ENCODE measurements at places on chromosomes 7 and 10.
A peak's percentile ranks its signal among the peaks of the same experiment; 100 is the strongest.

DNA sequence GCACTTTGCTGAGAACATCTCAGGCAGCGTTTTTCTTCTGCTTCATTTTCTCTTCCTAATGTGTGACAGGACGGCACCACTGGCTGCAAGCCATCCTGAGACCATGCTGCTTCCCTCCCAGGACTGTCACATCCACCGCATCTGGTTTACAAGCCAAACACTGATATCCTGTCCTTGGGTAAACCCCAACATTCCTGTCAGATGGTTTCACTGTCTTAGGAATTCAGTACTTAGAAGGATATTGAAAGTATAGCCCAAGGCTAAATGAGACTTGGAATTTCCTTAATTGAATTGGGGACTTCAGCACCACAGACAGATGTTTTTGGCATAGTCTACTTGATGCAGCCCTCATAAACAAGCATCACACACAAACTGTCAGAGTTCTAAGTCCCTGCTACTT lies 74.2 kb upstream of the PLXNA4 start:
- no peak for DNase-seq

- DNase-seq: peak; percentile 47
Observed at GRCh38 chr7:35040906-35041305, 3.6 kb upstream of the DPY19L1 start.

DNA sequence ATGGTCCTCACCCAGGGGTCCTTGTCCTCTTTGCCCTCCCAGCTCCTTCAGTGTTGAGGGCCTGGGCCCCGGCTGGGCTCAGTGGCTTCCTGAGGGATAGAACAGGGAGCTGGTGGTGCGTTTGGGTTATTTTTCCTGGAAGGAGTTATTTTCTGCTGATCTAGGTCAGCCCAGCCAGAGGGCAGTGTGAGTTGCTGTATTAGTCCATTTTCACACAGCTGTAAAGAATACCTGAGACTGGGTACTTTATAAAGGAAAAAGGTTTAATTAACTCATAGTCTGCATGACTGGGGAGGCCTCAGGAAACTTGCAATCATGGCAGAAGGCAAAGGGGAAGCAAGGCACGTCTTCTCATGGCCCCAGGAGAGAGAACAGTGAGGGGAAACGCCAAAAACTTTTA lies 122.4 kb upstream of the PCBD1 start:
- DNase-seq: no peak

GRCh38 chr10:70866424-70866823 lies 21.9 kb downstream of the PCBD1 start:
- peak; percentile 73 for DNase-seq

DNA sequence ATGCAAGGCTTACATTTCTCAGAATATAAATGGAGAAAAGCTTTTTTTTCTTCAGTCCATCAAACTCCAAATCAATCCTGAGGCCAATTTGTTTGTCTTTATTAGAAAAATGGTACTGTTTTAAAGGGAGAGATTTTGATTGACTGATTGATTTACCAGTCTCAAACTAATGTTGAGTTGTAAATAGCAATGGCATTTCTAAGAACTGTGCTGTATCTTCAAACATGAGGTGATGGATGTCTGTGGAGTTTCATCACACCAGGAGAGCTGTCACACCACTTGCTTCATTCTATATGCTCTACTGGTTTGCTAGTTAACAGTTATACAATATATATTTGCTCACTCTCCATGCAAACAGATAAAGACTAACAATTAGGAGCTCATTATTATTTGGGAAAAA lies 39.0 kb upstream of the LRRTM3 start:
- DNase-seq: no peak

Data from suppressor macrophage treated with lipopolysaccharide for 1 hour (primary cell).